ENCODE measurements at places on chromosomes 2 and 18. TPM values are rescaled to one million over a fixed set of nuclear protein-coding genes. Genes with fewer than 3 reads are reported as not detected.
A peak's percentile ranks its signal among the peaks of the same experiment; 100 is the strongest.

DNA sequence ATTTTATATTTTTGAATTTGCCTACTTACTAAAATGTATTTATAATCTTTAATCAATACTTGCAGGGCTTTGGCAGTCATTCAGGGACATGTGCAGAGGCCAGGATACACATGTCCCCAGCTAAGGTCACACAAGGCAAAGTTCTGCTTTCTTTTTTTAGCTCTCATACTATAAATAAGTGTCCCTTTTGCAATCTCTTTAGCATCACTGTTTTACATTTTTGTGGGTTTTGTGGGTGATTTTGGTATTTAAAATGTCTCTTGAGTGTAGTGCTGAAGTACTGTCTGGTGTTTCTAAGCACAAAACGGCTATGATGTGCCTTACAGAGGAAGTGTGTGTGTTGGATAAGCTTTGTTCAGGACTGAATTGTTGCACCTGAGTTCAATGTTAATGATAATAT, 309.0 kb upstream of the GULP1 start:
- DNase-seq = no peak

- DNase-seq = no peak
Measured at GRCh38 chr2:60819155-60819862, 62.1 kb upstream of the REL start.

GRCh38 chr2:208929894-208930427, 493.9 kb upstream of the MAP2 start:
- no peak for DNase-seq

TP53I3 gene
- polyA plus RNA-seq = 32.6 TPM

DNA sequence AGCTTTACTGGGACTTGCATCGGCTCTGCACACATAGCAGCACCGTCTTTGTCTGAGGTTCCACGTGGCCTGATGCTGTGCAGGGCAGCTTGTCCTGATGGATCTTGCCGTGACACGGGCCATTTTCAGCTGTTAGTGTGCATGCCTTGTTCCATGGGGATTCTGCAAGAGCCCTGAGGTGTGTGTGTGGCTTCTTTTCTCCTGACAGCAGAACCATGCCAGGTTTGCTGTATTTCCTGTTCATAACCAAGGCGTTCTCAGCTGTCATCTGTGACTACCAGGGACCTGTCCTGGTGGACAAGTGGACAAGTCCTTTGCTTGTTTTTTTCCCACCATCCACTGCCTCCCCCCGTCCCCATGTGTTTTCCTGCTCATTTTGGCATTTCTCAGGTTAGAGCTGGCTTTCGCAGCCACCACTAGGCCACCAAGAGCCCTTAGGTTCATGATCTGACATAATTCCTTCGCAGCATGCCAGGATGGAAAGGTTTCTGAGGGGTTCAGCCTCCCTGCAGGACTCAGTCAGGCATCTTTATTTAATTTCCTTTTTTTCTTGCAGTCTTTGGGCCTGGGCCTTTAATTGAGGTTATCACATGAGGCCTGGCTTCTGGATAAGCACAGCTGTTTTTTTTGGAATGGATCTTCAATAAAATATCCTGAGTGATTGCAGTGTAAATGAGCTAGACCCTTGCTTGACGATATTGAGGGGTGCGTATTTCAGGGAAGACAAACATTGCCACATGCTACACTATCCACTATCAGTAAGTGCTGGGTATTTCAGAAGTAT, 139.4 kb downstream of the NCK2 start:
- DNase-seq = no peak

DNA sequence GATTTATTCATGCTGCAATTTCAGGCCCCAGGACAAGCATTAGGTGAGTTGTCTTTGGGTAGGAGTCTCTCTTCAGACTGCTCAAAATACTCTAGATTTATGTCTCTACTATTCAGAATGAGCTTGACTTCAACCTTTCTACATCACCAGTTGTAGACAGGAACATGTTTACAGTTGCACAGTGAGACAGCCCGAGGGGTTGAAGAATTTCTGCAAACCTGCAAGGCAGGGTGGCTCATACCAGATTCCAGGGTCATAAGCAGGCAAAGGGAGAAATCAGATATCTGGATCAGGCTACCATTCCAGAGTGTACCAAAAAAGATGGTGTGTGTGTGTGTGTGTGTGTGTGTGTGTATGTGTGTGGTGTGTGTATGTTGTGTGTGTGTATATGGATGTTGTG, 112.4 kb downstream of the SPP2 start:
- DNase-seq = no peak

GRCh38 chr2:229566370-229566769, 148.0 kb downstream of the DNER start:
- no peak for DNase-seq

DNA sequence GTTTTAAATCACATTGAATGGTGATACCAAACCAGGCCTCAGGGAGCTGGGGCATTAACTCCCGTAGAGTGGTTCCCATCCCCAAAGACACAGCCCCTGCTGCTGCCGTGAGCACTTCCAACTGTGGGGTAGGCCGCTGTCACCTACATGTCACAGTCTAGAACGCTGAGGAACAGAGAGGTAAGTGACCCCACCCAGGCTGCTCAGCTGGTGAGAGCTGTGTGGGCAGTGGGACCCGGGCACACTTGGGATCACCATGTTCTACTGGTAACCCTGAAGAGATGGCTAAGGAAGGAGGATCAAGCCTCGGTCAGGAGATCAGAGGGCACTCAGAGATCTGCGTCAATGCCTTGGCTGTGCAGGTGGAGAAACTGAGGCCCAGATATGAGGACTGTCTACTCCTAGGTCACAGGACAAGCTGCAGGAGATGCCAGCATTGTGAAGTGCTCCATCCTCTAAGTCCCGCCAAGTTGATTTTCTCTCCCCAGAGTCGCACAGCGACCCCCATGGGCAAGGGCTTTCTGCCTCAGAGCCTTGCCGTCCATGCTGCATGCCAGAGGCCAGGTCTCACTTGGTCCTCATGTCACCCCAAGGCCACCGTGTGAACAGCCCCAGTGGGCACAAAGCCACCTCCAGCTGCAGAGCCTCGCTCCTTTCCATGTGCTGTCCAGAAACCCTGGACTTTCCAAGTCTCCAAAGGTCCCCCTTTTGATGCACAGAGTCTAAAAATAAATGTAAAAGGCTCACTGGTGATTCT, 144.2 kb upstream of the OTOS start:
- DNase-seq = no peak

DNA sequence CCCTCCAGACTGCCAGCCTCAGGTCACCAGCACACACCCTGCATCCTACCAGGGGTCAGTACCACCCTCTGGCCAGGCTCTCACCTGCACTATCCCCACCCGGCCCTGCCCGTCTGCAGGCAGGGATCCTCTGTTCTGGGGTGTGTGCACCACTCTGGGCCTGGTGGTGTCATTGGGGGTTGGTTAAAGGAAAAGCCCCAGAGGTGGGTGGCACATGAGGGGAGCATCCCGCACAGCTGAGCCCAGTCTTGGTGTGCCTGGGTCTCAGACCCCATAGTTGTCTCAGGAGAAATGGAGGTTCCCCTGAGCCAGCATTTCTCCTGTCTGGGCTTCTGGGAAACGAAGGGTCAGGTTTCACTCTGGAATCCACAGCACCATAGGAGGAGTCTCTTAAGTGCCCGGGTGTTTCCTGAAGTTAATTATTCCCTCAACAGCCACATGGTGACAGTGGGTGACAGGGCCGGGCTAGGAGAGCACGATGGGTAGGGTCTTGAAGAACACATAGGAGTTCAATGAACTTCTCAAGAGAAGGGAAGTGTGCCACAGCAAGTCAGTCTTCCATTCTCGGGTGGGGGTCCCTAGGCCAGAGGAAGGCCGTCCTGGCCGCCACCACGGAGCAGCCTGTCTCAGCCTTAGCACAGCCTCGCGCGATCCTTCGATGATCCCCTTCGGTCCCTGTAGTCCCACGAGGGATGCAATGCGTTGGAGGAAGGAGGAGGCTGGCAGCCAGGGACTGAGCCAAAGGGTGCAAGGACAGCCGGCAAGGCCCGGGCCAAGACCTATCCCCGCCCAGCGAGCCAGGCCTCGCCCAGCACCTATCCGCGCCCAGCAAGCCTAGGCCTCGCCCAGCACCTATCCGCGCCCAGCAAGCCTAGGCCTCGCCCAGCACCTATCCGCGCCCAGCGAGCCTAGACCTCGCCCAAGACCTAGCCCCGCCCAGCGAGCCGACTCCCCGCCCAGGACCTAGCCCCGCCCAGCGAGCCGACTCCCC, 1.1 kb upstream of the FARP2 start:
- peak; percentile 34 for DNase-seq

GRCh38 chr2:2890901-2891300, 486.7 kb downstream of the EIPR1 start:
- no peak for DNase-seq

ANO7 gene
- polyA plus RNA-seq = 1.1 TPM

DNA sequence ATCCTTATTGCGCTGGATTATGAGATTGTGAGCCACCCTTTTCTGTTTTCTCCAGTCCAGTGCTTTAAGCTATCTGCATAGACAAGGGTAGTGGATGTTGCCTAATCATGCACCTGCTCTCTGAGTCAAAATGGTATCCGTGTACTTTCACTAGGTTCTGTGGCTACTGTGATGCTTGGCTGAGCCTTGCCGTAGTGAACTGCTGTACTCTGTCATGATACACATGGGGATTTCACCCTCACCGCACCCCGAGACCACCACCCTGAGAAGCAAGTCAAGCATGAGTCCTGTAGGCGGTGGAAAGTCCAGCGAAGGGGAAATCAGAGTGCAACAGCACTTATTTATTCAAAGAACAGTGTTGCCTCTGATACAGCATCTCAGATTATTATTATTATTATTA, 55.0 kb downstream of the ARHGAP25 start:
- DNase-seq = no peak

GRCh38 chr2:167196461-167197252, 308.4 kb downstream of the XIRP2 start:
- DNase-seq = no peak

GRCh38 chr2:126775300-126775985, 119.5 kb downstream of the GYPC start:
- DNase-seq = no peak

GRCh38 chr2:187118331-187119099, 269.5 kb upstream of the ZSWIM2 start:
- DNase-seq = no peak

- no peak for DNase-seq
Measured at GRCh38 chr18:39604836-39605235, 2039.2 kb upstream of the CELF4 start.

- DNase-seq = no peak
Measured at GRCh38 chr18:7221424-7222155, 9.3 kb upstream of the LRRC30 start.

DNA sequence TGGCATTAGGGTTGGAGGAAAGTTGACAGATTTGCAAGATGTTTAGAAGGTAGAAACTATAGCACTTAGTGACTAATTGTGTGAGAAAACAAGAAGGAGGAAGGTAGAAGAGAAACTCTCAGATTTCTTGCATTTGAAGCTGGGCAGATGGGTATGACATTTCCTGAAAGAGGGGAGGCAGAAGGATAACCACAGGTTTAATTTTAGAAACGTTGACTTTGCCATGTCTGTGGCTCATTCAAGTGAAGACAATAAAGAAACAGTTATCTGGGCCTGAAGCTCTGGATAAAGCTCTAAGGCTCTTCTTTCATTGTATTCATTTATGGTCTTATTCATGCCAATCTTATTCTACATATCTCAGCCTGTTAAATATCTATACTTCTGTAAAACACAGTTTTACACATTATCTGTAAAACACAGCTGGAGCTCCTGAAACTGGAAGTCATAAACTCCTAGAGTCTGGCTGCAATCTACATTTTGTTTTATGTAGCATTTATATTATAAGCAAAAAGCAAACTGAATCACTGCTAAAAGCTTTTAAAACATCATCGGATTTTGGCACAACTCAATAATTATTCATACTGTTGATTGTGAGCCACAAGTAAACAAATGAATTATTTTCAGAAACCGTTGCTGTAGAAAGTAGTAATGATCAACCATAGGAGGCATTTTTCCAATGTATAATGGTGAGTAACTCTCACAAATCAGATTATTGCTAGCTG, 138.5 kb downstream of the RIT2 start:
- DNase-seq = no peak

SCG2 gene
- polyA plus RNA-seq = not detected

DNA sequence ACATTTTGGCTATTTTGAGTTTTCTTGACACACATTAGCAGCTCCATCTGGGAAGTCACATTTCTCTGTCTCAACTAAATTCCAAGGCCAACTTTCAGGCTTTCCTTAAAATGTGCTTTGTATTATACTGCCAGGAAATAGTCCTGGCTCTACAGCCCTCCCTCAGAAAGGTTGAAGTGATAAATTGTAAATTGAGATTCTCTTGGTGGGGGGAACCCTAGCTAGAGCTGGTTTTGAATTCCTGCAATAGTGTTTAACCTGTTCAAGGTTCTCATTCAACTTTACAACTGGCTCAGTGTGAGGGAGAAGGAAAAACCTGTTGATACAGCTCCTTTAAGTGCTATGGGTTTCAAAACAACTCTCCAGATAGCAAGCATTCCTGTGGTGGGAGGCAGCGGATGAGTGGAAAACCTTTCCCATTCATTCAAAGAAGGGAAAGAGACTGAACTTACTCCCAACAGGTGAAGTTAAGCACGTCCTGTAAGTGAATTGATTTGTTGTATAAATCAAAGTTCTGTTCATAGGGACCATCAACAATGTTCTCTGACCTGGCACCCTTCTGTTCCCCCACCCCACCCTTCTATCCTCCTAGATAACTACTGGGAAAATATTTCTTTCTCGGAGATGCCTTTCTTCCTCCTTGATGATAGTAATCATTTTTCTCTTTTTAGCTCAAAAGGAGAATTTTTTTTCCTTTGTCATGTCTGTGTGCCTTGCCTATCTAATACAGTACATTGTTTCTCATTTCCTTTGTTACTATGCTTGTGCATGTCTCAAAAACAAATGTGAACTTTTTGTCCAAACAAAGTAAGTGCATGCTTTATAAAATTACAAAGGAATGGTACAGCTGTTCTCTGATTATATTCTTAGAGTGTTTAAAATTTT, 44.2 kb upstream of the SLC39A10 start:
- DNase-seq = no peak

CEBPZ gene
- 34.9 TPM for polyA plus RNA-seq

FAP gene
- 49.7 TPM for polyA plus RNA-seq

DNA sequence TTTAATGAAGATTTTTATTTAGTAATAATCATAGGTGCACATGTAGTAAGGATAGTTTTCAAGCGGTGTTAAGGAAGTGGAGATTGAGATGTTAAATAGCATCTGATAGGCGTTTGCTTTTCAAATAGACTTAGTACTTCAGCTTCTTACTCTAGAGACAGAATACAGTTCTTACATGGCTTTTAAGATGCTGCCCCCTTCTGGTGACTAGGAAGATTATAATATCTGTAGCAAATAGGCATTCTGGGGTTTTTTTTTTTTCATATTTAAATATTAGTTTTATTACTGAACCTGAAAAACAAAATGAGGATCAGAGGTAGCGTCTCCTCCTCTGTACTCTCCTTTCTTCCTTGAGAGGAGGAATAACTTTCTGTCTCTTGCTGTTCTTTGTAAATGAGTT, 100.2 kb downstream of the AGAP1 start:
- DNase-seq = peak; percentile 74

GRCh38 chr2:30298302-30298701, 67.0 kb downstream of the LBH start:
- no peak for DNase-seq

BOD1L2 gene
- not detected for polyA plus RNA-seq

TUBA3E gene
- polyA plus RNA-seq = not detected

- peak; percentile 85 for DNase-seq
Measured at GRCh38 chr18:13381944-13382365, 163.4 kb downstream of the LDLRAD4 start.

All from hindlimb muscle (tissue), 1 donor.